Stimulated activated CD8-positive, alpha-beta memory T cell treated with anti-CD3 and anti-CD28 coated beads, Interleukin-7, amount 100 ng/mL, for 24 hours (primary cell): ENCODE measurements at places on chromosomes 16 and 17.

DNA sequence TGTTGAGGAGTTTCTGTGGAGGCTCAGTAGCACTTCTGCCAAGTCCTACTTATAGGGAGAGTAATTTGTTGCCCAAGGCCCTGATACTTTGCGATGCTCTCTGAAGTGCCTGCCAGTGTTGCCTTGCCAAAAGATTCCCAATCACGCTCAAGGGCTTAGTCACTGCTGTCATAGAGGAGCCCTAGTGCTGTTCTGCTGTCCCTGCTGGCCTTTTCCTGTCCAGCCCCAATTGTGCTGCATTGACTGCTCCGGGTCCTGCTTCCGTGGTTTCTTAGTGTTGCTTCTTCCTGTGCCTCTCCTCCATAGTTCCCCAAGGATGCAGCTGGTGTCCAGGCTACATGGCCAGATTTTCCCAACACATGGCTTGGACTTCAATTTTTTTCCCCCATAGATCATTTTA lies 13.9 kb downstream of the NUP93 start:
- DNase-seq = no peak

- no peak for DNase-seq
These were observed 1437.4 kb downstream of the CDH11 start for GRCh38 chr16:63684149-63685101.

GRCh38 chr17:45190503-45191255 lies 29.0 kb downstream of the HEXIM2 start:
- no peak for DNase-seq

DNA sequence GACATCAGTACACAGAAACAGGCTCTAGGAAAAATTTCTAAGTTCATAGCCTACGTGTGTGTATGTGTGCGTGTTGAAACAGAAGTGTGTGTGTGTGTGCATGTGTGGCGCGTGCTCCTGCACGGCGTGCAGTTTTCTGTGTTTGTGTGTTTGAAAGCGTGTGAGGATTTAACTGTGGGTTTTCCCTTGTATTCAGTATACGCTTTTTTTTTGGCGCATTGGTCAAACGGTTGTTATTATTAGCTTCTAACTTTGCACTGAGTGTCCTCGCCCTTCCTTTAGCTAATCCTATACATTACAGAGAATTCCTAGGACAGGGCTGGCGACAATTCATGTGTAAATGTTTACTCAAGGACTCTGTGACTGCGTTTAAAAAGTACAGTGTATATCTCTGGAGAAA lies 23.0 kb downstream of the TMC6 start:
- DNase-seq = no peak

DNA sequence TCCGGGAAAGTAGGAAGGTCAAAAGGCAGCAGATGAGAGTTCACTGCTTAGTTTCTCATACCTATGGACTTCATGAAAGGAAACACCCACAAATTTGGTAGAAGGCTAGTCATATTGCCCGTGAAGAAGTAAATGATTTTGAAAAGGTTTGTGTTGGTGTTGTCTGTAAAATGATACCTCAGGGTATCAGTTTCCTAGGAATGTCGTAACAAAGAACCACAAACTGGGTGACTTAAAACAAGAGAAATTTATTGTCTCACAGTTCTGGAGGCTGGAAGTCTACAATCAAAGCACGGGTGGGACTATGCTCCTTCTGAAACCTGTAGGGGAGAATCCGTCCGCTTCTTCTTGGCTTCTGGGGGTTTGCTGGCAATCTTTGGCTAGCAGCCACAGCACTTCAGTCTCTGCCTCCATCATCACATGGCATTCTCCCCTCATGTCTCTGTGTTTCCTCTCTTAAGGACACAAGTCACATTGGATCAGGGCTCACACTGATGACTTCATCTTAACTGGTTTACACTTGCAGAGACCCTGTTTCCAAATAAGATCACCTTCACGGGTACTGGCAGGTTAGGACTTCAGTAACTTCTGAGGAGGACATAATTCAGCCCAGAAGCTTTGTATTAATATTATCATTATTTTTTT lies 2.0 kb upstream of the NAE1 start:
- DNase-seq = no peak

GRCh38 chr16:3718019-3718391 lies 681 bp upstream of the TRAP1 start:
- DNase-seq = no peak

- DNase-seq = no peak
These were observed 67.6 kb upstream of the RBBP6 start for GRCh38 chr16:24471561-24472350.

GRCh38 chr16:56558024-56558747 lies 6.7 kb upstream of the MT4 start:
- DNase-seq = no peak

- no peak for DNase-seq
These were observed 73.5 kb downstream of the ESRP2 start for GRCh38 chr16:68162413-68162812.

GRCh38 chr16:1580956-1581355 lies 30.9 kb downstream of the IFT140 start:
- DNase-seq = no peak

- no peak for DNase-seq
These were observed 256.7 kb downstream of the CDH11 start for GRCh38 chr16:64865069-64865696.

DNA sequence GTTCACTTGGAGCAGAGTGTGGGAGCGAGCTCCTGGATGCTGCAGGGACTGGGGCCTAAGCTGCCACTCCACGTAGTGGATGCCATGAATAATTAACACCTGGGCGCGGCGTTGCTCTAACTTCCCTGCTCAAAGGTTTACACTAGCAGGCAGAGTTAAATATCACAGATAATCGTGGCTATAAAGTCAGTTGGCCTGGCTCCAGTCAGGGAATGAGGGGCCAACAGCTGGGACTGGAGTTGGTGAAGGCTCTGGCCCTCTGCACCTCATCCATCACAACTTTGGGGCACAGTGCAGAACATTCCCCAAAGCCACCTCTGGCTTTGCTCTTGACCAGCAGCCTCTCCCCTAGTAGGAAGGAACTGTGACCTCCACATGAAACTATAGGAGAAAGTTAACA lies 10.9 kb downstream of the HOXB4 start:
- DNase-seq = no peak

- no peak for DNase-seq
These were observed 11.2 kb downstream of the QRICH2 start for GRCh38 chr17:76296889-76297288.

GRCh38 chr17:50056961-50057330 lies 1.0 kb downstream of the ITGA3 start:
- no peak for DNase-seq

DNA sequence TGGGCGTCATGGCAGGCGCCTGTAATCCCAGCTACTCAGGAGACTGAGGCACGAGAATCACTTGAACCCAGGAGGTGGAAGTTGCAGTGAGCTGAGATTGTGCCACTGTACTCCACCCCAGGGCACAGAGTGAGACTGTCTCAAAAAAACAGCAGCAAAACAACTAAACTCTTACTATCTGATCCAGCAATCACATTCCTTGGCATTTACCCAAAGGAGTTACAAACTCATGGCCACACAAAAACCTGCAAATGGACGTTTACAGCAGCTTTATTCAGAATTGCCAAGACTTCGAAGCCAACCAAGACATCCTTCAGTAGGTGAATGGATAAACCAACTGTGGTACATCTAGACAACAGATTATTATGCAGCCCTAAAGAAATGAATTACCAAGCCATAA lies 4.0 kb downstream of the SIAH1 start:
- no peak for DNase-seq

DNA sequence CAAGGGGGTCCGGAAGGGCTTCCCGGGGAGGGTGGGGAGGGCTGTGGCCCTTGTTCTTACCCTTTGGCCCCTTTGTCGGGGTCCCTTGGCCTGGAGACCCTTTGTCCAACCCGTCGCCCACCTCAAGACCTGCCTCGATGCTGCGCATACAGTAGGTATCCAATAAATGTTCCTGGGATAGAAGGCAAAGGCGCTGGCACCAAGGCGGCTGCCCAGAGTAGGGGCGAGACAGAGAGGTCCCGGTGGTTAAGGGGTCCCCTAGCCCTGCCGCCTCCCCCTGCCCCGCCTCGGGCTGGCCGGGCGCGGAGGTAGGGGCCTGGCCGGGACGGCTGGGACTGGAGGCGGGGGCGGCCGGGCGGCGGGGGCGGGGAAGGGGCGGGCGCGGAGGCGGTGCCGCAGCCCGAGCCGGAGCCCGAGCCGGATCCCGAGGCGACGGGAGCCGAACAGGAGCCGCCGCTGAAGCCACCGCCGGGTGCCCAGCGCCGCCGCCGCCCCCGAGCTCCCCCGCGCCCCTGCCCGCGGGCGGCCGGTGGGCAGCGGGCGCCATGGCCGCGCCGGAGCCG lies at the start of gene NHERF2:
TSS of gene NHERF2 (plus strand) at position 442 of the 563 bp plus-strand sequence. CDS start at position 546, 104 bp downstream.
- DNase-seq = no peak

DNA sequence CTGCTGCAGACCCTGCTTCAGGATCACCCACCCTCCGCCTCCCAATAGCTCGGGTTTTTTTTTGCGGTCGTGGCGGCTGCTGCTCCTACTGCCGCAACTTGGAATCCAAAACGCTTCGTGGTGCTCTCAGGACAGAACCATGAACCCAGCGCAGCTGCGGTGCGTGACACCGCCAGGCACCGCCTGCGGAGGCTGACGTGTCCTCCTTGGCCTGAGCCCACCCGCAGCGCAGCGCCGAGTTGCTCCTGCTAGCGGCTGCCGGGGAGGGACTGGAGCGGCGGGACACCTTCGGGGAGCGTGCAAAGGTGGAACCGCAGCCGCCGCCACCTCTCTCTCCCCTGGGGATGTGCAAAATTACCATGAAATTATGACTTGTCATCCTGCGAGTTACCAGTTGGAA lies 1893.0 kb downstream of the TP53TG3F start:
- DNase-seq = no peak
